ENCODE measurements at places on chromosomes 1 and 21.

DNA sequence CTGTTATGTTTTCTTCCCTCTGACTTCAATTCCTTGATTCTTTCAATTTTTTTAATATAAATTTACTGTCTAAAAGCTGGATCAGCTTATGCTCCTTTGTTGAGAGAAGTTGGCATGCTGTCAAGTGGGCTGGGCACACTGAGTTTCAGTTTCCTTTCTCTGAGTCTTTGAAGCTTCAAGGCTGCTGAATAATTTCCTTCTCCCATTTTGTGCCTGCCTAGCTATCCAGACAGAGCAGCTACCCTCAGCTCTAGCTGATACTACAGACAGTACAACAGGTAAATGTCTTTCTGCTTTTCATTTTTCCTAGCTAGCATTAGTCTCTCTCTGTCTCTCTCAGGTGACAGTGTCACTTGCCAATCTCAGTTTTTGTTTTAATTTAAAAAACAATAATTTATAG, at the start of gene IFI44:
TSS of gene IFI44 (plus strand) at position 204 of the 400 bp plus-strand sequence. CDS start 365 bp downstream, outside the sequence.
- DNase-seq = no peak

GRCh38 chr21:40754466-40754865, 92.5 kb downstream of the DSCAM start:
- DNase-seq = no peak

DNA sequence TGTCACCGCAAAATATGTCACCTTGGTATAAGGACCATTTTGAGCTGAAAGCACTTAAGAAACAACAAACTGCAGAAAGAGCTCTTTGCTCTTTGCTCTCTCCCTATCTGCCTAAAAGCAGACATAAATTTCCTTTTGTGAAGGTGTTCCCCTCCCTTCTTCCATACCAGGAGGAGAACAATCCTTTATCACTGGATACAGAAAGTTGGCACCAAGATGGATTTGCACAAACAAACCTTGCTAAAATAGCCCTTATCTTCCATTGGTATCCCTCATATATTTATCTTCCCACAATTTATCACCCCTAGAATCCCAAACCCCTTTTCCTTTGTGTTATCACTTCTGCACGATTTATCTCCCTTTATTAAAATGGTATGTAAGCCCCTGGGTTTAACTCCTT, 51.4 kb downstream of the DPYD start:
- DNase-seq = no peak

GRCh38 chr1:237164406-237165352, 122.7 kb downstream of the RYR2 start:
- DNase-seq = no peak

DNA sequence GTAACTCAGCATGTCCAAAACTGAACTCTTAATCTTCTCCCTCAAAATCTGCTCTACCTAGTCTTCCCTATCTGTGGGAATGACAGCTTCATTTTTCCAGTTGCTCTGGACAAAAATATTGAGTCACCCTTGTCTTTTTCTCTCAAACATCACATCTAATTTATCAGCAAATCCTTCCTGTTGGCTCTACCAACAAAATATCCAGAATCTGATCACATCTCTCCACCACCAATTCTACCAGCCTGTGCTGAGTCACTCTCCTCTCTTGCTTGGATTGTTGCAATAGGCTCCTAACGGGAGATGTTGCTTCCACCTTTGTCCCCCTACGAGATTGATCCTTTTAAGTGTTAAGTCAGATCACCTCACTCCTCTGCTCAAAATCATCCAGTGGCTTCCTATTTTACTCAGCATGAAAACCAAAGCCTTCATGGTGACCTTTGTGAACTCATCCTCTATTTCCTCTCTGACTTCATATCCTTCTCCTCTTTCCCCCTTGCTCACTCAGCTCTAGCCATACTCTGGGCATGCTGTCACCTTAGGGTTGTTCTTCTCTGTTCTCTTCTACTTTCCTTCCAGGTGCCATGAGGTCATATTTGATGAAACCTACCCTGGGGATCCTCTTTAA, 21.5 kb upstream of the SMYD2 start:
- DNase-seq = peak; percentile 36

GRCh38 chr21:40013001-40013735, 145.9 kb downstream of the PCP4 start:
- no peak for DNase-seq

GRCh38 chr1:118338936-118339335, 153.9 kb upstream of the SPAG17 start:
- no peak for DNase-seq

- DNase-seq = no peak
These were observed 80.6 kb downstream of the CCDC185 start for GRCh38 chr1:223473601-223474344.

GRCh38 chr1:20993716-20994575, 182.8 kb downstream of the EIF4G3 start:
- DNase-seq = no peak

DNA sequence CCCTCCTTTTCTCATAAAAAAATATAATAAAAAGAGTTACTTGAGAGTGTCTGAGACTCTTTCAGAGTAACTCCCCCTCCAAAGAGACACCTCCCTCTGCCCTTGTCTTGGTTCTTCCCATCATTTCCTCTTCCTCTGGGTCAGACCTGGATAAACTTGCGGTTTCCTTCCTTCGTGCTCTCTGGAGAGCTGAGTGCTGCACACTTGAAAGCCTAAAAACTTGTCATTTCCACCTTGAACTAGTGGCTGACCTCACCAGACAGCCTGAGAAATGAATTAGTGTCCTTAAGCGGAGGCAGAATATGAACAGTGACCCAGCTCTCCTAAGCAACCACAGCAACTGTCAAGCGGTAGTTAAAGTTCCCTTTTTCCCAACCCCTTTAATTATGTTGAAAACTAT, 88.4 kb upstream of the PROX1 start:
- no peak for DNase-seq

DNA sequence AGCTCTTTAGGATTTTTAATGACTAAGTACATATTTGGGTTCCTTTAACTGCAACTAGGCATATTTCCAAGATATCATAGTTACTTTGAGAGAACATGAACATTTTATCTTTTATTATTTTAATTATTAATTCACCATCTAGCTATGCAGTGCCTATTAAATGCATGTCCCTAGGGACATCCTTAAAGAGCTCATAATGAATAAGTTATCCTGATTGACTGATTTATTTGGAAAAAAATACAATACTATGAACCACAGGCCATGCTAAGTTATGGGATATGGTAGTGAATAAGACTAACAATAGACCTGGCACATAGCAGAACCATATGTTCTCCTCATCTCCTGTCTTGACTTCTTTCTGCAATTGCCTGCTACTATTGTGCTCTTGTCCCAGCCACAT, 16.4 kb upstream of the C1orf105 start:
- DNase-seq = no peak

GRCh38 chr1:113999799-114000198, 20.5 kb downstream of the OLFML3 start:
- DNase-seq = no peak
